Activated naive CD8-positive, alpha-beta T cell treated with anti-CD3 and anti-CD28 coated beads, Interleukin-2, amount 50 U/mL, for 16 hours (primary cell): ENCODE measurements at places on chromosomes 2 and 18.

DNA sequence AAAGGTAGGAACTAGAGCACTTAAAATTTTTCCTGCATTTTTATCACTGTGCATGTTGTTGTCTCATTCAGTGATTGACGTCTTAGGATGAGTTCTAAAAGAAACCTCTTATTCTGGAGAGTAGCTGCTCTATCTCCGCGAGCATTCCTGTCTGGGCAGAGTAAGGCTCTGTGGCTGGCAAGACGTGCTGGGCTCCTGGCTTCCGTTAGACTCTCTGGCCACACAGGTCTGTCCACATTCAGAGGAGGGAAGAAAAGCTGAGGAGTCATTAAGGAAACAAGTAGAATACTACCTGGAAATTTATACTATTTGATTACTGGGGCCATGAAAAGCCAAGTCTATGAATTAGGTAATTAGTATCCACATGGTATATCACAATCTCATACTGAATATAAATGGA, 138.0 kb upstream of the DNMT3A start:
- no peak for DNase-seq

DNA sequence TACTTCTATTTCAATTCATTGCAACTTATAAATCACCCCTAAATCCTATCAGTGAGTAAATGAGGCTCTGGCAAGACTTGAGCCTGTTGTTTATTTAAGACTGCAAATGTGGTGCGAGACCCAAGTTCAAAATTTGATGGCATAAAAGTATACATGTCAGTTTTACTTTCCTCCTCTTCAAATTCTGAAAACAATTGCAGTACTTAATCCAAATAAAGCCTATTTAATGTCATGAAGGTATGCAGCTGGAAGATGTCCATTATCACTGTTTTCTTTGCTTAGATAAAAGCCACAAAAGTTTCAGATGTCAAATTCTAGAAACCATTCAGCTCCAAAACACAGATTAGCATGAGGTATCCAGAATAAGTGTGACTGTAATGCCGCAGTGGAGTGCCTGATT, 3.3 kb downstream of the APCDD1 start:
- DNase-seq, result no peak

DNA sequence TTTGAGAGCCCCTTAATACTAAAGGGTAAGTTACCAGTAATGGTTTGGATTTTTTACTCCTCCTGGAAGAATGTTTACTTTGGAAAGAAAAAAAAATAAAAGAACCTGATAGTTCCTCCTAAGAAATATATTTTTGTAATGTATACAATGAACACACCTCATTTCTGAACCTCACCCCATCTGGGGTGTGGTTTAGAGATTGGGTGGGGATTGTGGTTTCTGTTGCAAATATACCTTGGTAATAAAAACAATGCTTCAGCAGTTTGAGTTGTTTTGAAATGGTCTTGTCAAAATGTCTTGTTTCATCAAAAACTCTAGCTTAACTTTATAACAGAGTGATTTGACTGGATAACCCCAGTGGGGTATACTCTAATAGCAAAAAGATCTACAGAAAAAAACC, 448.9 kb upstream of the MEIS1 start:
- no peak for DNase-seq

DNA sequence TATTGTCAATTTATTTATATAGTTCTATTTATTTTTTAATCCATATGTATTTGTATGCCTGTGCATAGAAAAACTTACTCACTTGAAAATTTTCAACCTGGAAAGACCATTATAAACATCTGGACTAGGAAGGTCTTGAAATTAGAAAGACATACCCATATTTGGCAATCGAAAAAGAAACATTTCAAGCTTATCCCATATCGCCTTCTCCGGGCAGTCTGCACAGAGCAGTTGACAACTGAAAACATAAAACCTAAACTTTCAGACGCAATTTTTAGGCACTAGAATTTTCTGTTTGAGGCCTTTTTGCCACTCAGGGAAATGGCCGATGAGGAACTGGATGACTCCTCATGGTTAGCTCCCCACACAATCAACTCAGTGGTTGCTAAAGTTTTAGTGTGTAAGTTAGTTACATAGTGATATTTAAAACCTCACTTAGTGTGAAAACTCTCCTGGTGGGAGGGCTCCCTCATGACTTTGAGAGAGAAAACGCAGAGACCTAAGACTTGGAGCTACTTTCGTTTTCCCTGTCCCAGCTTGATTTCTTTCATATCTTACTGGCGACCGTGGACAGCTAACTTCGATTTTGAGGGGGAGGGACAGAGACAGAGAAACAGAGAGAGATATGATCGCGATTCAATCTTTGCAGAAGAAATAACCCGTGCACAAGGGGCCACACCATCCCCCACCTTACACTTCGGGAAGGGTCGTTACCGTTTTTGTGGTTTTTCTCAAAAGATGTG, 3.2 kb upstream of the HOXD12 start:
- DNase-seq, result no peak

DNA sequence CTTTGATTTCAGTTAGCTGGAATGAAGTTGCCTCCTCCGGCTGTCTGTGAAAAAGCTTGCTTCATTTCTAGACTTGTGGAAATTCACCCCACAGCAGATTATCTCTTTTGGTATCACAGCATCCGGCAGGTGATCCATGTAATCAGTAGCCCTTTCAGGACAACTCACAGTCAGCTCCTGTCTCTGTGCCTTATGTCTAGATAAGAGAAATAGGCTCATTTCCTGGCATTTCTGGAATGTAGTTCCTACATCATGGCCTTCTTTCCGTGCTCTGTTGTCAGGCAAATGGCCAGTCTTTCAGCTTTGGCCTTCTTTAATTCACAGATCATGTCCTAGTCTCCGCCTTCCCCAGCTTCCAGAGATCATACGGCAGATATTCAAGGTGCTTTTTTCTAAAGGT, 455.4 kb downstream of the NUP35 start:
- DNase-seq, result no peak

DNA sequence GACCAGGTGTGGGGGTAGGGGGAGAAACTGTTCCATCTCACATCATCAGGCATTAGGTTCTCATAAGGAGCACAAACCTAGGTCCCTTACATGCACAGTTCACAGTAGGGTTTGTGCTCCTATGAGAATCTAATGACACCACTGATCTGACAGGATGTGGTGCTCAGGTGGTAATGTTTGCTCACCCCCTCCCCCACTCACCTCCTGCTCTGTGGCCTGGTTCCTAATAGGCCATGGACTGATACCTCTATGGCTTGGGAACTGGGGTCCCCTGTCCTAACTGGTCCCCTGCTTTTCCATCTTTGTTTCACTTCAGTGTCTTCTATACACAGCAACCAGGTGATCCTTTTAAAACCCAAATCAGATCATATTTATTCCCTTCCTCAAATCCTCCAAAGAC, 267.8 kb downstream of the TNS1 start:
- DNase-seq, result no peak
